ENCODE measurements at places on chromosomes 2 and 18.
A peak's percentile ranks its signal among the peaks of the same experiment; 100 is the strongest.

- DNase-seq = no peak
Observed at GRCh38 chr2:201383136-201383535, 26.0 kb upstream of the FLACC1 start.

- DNase-seq = no peak
Observed at GRCh38 chr18:10228326-10228725, 226.1 kb upstream of the APCDD1 start.

GRCh38 chr2:68845043-68845442 lies 26.2 kb downstream of the BMP10 start:
- no peak for DNase-seq

- DNase-seq = no peak
Observed at GRCh38 chr18:2979871-2980790, 32.8 kb downstream of the LPIN2 start.

- no peak for DNase-seq
Observed at GRCh38 chr2:29374823-29375222, 259.6 kb downstream of the CLIP4 start.

DNA sequence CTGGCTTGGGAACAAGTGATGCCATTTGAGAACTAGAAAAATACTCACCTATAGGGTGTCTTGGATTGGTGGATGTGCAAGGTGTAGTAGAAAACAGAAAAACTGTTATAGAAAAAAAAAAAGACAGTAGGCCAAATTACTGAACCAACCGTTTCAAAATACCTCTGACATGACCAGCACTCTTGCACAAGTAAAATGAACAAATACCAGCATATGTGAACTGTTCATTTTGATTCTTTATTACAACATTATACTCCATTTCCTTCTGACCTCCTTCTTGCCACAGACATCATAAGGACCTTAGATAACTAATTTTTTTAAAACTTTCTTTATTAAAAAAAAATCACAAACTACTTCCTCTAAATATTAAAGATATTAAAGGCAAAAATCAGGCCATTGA lies 125.5 kb downstream of the ATAD2B start:
- DNase-seq = peak; percentile 39

GRCh38 chr2:20603791-20604190 lies 47.1 kb downstream of the HS1BP3 start:
- DNase-seq = no peak

DNA sequence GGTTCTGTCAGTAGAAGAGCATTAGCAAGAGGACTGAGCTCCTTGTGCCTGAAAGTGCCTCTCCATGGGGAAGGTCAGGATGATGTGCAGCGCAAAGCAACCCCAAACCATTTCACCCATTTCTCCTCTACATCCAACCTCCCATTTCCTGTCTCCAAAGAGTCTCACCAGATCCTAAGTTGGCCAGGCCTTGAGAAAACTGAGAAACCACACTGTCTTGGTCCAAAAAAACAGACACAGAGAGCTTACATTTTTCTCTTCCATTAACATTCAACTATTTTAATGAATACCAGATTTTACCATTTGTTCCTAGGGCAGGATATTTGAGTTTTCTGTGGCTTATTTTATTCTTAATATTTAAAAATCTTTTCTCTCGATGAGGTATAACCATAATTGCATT lies 195.0 kb downstream of the EPHA4 start:
- no peak for DNase-seq

- peak; percentile 71 for DNase-seq
Observed at GRCh38 chr18:22542406-22542835, 124.7 kb upstream of the CTAGE1 start.

- peak; percentile 22 for DNase-seq
Observed at GRCh38 chr2:238061315-238062202, 758 bp downstream of the SCLY start.

DNA sequence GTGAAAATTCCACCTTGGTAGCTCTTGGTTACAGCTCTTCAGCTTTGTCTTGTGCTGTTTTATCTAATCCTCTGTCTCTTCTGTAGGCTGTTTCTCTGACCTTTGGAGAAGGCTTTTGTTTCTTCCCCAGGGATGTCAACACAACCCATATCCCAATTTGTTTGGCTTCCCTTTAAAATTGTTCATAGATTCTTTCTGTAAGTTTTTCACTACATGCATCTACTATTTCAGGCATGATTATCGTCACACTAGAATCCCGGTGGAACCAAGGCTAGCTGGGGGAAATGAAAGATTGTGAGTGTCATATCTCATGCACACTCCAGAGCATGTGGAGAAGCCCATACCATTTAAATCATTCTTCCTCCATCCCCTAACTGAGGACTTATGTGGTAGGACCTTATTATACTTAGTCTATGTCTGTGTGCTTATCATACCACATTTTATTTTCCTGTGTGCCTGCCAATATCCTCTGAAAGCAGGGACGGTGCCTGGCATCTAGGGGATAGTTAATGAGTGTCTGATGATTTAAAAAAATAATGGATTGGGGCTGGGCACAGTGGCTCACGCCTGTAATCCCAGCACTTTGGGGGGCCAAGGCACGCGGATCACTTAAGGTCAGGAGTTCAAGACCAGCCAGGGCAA lies 59.9 kb downstream of the CRIM1 start:
- no peak for DNase-seq

- DNase-seq = no peak
Observed at GRCh38 chr2:624551-625347, 52.5 kb downstream of the TMEM18 start.

DNA sequence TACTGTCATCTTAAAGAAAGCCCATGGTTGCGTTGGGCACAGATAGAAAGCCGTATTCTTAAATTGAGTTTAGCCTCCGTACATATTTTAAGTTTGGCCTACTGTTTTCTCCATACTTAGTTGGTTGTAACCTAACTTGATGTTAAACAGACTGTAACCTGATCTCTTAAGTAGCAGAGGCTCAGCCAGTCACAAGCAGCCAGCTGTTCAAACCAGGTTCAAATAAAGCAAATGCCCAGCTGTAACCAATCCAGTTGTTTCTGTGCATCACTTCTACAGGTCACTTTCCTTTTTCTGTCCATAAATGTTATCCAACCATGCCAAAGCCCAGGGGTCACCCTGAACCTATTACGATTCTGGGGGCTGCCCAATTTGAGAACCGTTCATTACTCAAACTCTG lies 10.0 kb upstream of the THADA start:
- DNase-seq = no peak

GRCh38 chr2:179579800-179580199 lies 281.6 kb downstream of the ZNF385B start:
- DNase-seq = no peak

- no peak for DNase-seq
Observed at GRCh38 chr2:191087311-191087710, 63.5 kb downstream of the STAT4 start.

DNA sequence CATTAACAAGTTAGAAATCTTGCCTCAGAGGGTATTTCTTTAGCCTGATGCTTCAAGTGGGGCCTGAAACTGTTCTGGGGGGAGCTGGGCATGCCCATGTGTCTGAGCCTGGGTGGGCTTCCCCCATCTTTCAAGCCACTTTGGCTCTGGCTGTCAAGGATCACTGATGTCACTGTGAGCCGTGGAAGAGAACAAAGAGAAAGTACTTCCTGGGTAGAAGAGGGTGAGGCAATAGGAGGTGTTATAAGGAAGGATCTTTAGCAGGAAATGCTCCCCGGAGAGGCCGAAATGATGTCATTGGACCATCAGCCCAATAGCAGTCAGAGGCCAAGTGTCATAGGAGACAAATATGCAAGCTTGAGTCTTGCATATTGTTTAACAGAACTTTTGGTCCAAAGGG lies 228.4 kb upstream of the MEX3C start:
- no peak for DNase-seq

DNA sequence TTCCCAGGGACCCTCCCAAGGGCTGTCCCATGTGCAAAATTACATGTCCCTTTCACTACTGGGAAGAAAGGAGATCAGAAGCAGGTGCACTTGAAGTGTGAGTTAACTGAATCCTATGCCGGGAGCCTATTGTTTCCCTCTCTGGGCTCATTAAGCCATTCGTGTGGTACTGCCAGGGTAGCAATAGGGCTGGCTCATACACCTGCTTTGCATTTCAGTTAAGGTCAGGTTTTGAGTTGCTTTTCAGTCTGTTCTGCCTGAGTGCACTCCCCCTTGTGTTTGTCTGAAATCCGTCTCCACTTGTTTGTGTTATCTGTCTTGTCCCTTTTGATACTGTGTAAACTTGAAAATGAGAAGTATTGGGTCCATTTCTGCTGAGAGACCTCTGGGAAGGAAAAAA lies 1232.6 kb upstream of the NRXN1 start:
- DNase-seq = no peak

DNA sequence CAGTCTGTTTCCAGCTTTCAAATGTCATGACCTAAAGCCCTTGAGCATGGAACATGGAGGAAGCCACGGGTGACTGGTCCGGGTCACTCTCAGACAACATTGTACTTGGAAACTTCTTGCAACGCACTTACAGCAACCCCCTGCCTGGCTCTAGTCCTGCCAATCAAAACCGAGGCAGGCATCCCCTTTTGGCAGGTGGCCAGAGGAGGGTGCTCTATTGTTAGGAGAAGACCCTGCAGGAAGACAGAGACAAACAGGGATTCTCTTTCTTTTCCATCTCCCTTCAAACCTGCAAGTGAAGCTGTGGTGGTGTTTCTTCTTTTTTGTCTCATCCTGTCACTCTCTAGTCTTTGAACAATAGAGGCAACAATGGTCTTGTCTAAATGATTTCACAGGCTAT lies 667.2 kb downstream of the ZEB2 start:
- DNase-seq = no peak

DNA sequence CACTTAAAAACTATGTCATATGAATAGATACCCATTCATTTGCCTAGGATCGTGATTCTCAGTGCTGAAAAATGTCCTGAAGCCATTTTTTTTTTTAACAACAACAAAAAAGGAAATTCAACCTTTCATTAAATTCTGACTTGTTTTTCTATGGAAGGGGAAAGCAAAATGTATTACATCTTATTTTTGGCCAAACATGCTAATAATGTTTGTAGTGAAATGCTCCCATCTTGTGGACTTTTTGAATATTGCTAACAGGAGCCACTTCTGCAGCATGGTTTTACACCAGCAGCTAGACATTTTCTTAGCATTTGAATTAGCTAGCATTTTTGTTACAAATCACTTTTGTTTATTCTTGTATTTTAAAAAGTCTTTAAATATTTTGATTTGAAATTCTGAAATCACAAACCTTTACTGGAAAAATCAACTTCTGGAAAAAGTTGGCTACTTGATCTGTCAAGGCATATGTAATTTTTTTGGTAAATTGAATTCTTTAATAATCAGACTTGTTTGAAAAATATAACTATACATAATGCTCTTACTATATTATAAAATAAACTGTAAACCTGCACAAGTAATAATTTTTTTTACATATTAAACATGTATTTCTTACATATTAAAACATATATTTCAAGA lies 75.8 kb downstream of the KIDINS220 start:
- DNase-seq = peak; percentile 46

DNA sequence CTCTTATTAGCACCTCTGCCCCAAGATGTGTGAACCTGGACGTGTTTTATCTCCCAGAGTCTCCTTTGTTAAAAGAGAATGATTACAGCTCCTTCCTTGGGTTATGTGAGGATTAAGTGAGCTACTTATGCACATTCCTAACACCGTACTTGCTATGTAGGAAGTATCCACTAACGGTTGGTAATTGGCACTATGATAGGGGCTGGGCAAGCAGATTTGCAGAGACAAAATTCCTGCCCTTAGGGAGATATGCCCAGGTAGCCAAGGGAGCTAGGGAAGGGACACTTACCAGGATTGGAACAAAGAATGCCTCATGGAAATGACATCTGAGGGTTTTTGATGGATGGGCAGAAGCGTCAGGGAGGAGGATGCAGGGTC lies 11.5 kb upstream of the ALPK2 start:
- no peak for DNase-seq

- DNase-seq = no peak
Observed at GRCh38 chr2:146262606-146263005, 1582.2 kb upstream of the ACVR2A start.

- DNase-seq = peak; percentile 83
Observed at GRCh38 chr2:180012523-180012922, 5.4 kb upstream of the CWC22 start.

- DNase-seq = peak; percentile 18
Observed at GRCh38 chr2:18339326-18339725, 221.1 kb downstream of the RDH14 start.

DNA sequence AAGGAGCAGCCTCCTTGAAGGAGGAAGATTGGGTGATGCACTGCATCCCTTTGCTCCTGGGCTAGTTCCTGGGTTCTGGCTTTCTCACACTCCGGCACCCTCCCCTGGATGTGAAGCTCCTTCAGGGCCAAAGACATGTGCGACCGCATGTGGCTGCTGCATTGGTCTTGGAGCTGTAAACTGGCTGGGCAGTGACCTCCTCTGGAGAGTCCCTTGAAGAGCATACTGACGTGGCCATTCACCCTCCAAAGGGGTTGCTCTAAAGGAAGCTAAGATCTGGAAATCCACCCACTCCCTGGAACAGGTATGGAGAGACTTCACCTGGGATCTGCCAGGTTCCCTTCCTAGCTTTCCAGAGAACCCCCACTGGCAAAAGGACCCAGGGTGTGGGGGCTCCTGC lies 62.1 kb downstream of the TMEM17 start:
- no peak for DNase-seq

GRCh38 chr2:166768393-166769123 lies 119.7 kb upstream of the XIRP2 start:
- DNase-seq = no peak

DNA sequence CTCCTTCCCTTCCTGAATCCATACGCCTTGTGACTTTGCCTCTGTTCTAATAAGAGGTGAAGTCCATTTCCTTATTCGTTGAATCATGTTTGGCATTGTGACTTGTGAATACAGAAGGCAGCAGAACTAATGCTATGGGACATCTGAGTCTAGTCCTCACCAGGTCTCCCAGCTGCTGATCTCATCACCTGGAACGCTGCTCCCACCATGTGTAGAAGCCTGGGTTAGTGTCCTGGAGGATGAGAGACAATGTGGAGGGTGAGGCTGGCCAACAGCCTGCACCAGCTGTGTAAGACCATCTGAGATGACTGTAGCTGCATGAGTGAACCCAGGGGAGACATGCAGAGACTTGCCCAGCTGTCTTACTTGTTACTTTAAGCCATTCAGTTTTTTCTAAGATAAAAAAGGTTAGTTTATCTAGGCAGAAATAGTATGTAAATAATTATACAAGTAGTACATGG lies 3.5 kb upstream of the HAAO start:
- no peak for DNase-seq

GRCh38 chr18:58315041-58315440 lies 271.0 kb downstream of the NEDD4L start:
- DNase-seq = no peak

DNA sequence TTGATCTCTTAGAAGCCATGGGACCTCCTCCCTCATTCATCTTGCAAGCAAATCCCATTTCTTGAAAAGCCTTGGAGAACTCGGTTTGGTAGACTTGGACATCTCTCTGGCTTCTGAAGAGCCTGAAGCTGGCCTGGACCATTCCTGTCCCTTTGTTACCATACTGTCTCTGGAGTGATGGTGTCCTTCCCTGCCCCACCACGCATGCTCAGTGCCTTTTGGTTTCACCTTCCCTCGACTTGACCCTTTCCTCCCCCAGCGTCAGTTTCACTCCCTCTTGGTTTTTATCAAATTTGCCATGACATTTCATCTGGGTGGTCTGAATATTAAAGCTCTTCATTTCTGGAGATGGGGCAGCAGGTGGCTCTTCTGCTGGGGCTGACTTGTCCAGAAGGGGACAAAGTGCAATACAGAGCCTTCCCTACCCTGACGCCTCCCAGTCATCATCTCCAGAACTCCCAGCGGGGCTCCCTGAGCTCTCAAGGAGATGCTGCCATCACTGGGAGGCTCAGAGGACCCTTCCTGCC lies 20.0 kb downstream of the FOSL2 start:
- DNase-seq = no peak

Data from HFFc6 (cell line).